NCI-H2081 treated with DMSO at 0.1 percent for 48 hours (cell line): ENCODE measurements at places on chromosomes 16 and 17.

DNA sequence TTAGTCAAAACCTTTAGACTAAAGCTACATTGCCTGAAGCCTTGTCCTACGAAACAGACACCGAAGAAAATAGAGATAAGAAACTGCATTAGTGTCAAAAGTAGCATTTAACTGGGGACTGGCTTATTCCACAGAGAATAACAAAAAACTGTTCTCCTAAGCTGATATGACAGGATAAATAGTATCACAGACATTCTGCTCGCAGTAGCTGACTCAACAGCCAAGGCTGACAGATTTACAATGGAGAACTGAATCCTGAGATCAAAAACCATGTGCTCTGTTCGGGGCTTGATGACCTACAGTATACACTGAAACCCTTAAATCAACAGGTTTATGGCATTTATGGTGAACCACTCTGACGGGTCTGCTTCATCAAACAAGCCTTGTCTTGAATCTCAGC is 25.5 kb downstream of the ADAMTS18 start:
- no peak for DNase-seq

DNA sequence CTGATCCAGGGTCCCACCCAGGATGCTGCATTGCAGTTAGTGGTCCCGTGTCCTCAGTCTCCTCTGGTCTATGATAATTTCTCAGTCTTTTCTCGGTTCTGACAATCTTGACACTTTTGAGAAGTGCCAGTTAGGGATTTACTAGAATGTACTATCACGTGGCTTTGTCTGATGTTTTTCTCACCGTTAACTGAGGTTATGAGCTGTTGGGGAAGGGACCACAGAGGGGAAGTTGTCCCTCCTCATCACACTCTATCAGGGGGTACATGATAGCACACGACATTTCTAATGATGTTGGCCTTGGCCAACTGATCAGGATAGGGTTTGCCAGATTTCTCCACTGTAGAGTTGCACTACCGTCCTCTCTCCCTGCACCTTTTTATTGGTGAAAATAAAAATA is 250.9 kb upstream of the SDK2 start:
- DNase-seq: no peak

- DNase-seq: no peak
Observed at GRCh38 chr17:29930409-29931010, 482 bp upstream of the SSH2 start.

- DNase-seq: no peak
Observed at GRCh38 chr16:55515111-55515510, 6.2 kb downstream of the LPCAT2 start.

DNA sequence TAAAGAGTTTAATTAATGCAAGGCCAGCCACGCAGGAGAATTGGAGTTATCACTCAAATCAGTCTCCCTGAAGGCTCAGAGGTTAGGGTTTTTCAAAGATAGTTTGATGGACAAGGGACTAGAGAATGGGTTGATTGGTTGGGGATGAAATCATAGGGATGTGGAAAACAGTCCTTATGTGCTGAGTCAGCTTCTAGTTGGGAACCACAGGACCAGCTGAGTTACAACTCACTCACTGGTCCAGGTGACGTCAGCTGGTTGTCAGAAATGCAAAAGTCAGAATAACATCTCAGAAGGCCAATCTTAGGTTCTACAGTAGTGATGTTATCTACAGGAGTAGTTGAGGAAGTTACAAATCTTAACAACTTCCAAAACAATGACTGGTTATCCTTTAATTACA is 47.6 kb downstream of the CPD start:
- DNase-seq: no peak

DNA sequence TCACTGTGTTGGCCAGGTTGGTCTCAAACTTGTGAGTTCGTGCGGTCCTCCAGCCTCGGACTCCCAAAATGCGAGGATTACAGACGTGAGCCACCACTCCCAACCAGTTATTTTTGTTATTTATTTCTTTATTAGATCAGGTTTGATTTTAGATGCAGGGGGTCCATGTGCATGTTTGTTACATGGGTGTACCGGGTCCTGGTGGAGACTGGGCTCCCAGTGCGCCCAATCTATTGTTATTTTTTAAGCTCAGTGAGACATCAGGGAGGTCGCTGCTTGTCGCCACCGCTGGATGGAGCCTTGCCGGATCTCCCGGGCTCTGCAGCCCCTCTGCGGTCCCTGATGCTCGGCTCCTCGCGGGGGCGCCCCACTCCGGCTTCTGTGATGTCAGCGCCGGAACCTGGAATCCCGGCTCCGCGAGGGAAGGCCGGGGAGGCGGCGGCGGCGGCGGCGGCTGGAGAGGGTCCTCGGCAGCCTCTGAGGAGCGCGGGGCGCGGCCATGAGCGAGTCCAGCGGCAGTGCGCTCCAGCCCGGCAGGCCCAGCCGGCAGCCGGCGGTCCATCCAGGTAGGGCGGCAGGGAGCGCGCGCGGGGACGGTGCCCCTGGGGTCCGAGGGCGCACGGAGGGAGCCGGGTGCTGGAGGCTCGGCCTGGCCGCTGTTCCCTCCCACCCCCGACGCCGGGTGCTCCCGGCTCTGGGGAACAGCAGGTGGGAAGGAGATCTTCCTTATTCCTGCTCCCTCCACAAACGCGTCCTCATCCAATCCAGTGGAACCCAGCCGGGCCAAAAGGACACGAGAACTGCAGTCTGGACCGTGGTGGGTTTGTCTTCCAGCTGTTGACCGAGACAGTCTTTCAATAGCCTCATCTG is at the start of gene TMC7:
TMC7 (plus strand) TSS at position 370 of the 870 bp plus-strand sequence; CDS start at position 500, 130 bp downstream.
- DNase-seq: peak; percentile 37

GRCh38 chr16:82456683-82457082 is 170.1 kb upstream of the CDH13 start:
- DNase-seq: no peak

- no peak for DNase-seq
Observed at GRCh38 chr17:5798094-5798493, 213.8 kb upstream of the NLRP1 start.

- DNase-seq: no peak
Observed at GRCh38 chr17:7295230-7296180, 1.1 kb upstream of the YBX2 start.

GRCh38 chr16:88743693-88744576 is 37.6 kb downstream of the CTU2 start:
- no peak for DNase-seq

DNA sequence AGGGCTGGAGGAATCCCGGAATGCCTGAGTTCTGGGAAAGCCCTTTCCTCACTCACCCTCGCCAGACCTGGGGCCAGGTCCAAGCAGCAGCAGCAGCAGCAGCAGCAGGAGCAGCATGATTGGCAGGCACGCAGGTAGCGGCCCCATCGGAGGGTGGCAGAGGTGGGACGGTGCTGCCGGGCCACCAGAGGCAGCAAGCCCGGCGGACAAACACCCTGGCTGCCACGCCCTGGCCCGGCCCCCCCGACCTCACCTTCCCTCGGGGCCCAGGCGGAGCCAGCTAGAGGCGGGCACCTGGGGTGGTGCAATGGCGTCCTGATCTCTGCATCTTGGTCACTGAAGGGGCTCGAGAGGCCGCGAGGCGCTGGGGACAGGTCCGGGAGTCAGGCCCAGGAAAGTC is 122.4 kb downstream of the LAT start:
- DNase-seq: no peak

DNA sequence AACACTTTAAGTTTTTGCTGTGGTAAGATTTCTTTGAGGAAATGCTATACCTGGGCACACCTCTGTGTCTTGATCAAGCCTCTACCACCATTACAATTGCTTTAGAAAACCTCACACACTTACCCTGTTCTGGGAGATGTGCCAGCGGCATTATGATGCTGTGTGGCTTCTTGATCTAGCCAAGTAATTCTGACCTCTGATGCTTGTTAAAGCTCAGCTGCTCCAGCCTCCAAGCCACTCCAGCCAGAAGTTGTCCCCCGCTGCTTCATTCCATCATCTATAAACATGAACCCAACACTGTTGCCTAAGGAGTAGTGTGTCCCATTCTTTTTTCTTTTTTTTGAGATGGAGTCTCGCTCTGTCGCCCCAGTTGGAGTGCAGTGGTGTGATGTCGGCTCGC is 60.1 kb downstream of the CYLD start:
- no peak for DNase-seq

GRCh38 chr17:13372432-13372831 is 229.3 kb downstream of the HS3ST3A1 start:
- no peak for DNase-seq

DNA sequence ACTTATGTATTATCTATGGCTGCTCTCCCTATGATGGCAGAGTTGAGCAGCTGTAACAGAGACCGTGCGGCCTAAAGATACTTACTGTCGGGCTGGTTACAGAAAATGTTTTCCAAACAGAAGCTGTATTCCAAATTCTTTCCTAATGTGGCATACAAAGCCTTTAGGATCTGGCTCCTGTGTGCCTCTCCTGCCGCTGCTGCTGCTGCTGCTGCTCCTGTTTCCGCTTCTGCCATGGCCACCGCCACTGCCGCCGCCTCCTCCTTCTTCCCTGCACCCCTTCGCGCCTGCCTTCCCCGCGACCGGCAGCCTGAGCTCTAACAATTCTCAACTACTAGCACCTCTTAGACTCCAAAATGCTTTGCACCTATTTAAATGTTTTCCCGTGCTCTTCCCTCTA is 263.9 kb upstream of the TBX2 start:
- no peak for DNase-seq

DNA sequence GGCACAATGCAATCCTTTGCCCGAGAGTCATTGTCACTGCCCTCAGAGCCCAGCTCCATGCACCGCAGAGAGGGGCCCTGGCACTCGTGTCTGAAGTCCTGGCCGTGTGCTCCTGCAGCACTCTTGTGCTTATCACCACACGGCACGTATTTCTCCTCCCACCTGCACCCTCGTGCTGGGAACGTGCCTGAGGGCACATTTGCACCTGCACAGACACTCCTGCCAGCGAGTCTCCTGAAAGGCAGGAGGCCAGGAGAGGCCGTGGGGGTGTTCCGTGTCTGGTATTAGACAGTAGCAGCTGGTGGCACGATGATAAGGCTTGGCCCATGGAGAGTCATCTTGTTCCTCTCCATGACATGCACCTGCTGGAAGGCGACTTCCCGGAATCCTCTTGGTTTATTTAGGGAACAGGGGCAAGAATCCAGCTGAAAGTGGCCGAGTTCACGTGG is 3.4 kb upstream of the ACSF3 start:
- no peak for DNase-seq

DNA sequence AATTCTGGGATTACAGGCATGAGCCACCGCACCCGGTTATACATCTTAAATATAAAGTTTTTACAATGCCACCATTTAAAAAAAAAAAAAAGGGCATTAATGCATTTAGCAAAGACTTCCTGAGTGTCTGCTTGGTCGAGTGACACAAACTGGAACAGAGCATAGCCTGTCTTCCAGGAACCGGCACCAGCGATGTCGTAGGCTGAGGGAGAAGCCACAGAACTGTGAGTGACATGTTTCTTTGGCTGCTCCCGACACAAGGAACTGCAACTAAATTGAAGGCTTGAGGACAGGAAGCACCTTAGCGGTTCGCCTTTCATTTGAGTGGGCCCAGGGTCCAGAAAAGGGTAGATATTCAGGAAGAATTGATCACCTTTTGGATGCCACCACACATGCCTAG is 717.8 kb downstream of the MAF start:
- DNase-seq: no peak

- DNase-seq: no peak
Observed at GRCh38 chr17:43366891-43367736, 31.7 kb upstream of the ARL4D start.

- DNase-seq: no peak
Observed at GRCh38 chr16:9096416-9096952, 5.0 kb downstream of the HAPSTR1 start.

- no peak for DNase-seq
Observed at GRCh38 chr17:68576811-68577496, 24.2 kb downstream of the FAM20A start.

DNA sequence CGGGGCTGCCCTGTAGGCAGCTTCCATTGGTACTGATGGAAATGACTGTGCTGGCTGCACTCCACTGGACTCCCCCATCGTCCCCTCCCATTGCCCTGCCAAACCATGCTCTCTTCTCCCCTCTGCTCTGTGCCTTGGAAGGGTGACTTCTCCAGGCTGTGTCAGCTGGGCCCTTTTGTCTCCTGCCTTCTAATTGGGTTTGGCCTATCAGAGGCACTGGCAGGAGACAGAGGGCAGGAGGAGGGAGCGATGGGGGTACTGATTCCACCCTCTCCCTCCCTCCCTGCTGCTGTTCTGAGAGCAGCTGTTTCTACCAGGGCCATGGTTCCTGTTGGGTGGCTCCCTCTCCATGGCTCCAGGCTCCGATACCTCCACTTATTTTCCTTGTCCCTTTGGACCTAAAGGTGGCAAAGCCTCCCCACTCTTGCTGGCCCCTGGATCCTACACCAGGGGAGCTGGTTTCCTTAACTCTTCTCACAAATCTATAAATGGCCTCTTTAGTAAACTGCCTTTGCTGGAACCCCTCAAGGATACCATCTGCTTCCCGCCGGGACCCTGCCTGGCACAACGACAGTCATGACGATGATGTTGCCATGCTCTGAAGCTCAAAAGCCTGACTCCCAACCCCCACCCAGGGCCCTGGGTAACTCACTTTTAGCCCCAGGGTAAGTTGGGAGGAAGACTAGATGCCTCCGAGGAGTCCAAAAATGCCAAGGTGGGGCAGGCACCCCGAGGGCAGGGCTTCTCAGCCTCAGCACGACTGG is 123.8 kb upstream of the RPL38 start:
- no peak for DNase-seq

GRCh38 chr16:1788708-1789100 is 4.8 kb downstream of the IGFALS start:
- DNase-seq: no peak

- no peak for DNase-seq
Observed at GRCh38 chr16:50718761-50719400, 23.0 kb upstream of the CYLD start.

DNA sequence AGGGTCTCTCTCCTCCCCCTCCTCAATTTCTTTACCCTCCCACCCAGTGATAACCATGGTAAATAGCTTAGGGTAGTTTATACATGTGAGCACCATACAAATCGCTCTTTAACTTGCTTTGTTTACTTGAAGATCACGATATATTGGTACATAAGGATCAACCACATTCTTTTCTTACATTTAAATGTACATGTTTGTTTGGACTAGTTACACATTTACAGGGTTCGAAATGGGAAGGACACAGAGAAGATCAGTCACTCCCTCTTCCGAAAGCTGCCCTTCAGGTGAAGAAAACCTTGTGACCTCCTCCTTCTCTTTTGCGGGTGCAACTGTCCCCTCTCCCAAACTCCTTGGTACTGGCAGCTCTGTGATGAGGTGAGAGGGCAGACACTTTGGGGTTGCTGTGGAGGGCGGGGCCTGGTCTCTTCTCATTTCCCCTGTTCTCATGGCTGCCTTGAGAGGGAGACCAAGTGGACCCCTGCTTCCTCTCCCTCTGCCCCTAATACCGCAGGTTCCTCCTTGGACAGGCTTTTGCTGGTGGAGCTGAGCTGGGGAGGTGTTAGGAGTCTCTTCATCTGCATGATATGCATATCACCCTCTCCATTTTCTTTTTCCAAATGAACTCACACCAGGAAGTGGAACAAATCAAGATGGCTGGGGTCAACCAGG is 4.7 kb upstream of the PIK3R6 start:
- no peak for DNase-seq

GRCh38 chr17:73228748-73229236 is 32.9 kb downstream of the CPSF4L start:
- DNase-seq: no peak
